Stimulated activated CD4-positive, alpha-beta T cell treated with anti-CD3 and anti-CD28 coated beads, Interleukin-15, amount 100 ng/mL, for 1 hour (primary cell): ENCODE measurements at places on chromosomes 3 and 15.

DNA sequence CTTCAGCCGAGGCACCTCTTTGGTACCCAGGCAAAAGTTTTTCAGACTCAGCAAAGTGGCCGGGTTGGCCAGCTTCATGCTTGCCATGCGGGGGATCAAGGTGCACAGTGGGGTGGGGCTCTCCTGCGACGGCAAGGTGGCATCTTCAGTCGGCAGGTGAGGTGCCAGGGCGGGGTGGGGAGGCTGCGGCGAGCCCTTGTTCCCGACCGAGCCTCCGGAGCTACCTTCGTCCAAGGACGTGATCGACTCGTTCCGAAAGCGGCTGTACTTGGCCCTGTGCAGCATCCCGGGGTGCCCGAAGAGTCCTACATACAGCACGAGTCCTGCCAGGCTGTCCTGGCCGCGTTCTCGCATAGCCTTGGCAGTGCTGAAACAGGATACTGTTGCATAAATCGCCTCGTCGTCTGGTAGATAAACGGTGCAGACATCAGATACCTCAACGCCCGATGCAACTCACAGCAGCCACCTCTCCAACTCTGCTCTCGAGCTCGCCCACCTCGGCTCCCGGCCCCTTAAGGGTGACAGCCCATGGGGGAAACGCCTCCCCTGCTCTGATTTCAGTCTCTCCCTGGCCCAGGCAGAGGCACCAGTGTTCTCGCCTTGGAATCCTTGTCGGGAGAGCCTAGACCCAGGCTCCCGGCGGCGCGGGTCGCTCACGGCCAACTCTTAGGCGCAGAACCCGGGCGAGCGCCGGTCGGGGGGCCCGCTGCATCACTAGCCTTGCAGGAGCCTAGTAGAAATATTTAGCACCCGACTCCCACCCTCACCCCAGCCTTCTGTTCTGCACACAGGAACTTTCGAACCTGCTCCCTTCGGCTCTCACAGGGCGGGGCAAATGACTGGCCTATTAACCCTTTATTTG is 826 bp downstream of the SHC4 start:
- no peak for DNase-seq

DNA sequence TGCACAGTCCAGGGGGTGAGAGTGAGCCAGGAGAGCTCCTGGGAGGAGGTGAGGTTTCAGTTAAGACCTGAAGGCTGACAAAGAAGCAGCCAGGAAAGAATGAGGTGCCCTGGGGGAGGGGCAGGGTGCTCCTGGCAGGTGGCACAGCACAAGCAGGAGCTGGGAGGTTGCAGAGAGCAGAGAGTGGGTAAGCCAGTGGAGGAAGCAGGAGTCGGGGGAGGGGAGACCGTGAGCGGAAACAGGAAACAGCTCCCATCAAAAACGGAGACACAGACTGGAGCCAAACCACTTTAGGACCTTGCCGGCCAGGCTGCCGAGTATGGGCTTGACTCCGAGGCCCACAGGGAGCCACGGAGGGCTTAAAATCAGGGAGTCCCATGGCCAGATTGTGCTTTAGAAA is 12.1 kb upstream of the FBLN2 start:
- no peak for DNase-seq

GRCh38 chr3:159852821-159853505 is 135.7 kb upstream of the IL12A start:
- DNase-seq, result no peak

DNA sequence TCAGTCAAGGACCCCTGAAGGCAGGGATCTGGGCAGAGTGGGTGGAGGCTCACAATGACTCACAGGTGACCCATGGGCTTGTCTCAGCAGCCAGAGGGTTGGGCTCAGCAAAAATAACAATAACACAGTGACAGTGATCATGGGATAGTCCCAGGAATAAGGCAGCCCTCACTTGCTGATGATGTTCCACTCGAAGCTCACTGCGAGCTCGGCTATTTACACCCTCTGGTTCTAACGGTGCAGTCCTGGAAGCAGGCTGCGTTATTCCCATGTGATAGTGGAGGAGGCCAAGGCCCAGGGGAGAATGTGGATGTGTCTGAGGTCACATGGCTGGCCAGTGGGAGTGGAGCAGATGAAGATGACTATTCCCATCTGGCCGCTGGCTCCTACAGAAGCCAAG is 16.2 kb downstream of the CCDC33 start:
- no peak for DNase-seq

- no peak for DNase-seq
These were observed 119.9 kb upstream of the ATP2B2 start for GRCh38 chr3:10625323-10625722.

DNA sequence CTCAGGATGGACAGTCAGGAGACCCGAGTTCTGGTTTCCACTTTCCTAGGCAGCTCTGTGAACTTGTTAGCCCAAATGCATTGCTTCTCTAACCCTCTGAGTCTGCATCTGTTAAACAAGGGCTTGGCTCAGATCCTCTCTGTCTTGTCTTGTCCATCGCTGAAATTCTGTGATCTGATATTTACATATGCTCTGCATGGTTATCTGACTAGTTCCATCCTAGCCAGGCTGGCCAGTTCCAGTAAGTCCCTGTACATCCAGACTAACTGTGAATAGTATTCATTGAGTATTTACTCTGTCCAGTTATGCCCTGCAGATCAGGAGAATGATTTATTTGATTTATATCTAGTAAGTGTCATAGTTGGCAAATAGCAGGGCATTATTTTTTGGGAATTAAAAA is 27.0 kb upstream of the SV2B start:
- DNase-seq, result no peak

GRCh38 chr15:87704276-87704675 is 552.3 kb downstream of the NTRK3 start:
- DNase-seq, result no peak

GRCh38 chr3:113091417-113091816 is 100.6 kb downstream of the GTPBP8 start:
- no peak for DNase-seq

GRCh38 chr3:188407158-188407880 is 253.4 kb downstream of the LPP start:
- no peak for DNase-seq

- no peak for DNase-seq
These were observed 63.6 kb upstream of the MEF2A start for GRCh38 chr15:99502182-99502581.

- no peak for DNase-seq
These were observed 54.5 kb downstream of the TMEM108 start for GRCh38 chr3:133092681-133093080.

DNA sequence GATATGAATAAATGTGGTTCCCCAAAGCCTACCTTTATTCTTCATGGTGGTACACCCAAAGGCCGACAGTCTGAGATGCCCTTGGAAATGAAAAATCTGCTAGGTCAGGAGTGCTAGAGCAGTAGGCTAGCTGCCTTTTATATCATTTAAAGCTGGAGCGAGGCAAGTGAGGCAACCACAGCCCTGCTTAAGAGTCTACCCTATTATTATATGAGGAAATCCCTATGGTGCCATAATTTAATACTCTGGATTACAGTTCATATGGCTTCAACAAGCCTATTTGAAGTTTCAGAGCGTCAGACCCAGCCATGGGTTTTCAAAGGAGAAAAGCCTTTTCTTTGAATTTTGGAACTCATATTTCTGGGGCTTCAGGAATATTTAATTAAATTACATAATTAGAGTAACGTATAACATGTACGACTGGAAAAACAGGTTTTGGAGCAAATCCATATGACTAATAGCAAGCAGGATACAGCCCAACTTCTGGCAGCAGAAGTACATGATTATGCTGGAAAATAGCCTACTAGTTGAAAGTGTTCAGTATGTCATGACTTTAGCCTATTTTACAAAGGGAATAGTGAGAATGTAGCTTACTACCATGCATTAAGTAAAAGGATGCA is 18.0 kb upstream of the SLTM start:
- DNase-seq, result no peak

GRCh38 chr3:52108302-52109232 is 45.7 kb downstream of the POC1A start:
- DNase-seq, result no peak

DNA sequence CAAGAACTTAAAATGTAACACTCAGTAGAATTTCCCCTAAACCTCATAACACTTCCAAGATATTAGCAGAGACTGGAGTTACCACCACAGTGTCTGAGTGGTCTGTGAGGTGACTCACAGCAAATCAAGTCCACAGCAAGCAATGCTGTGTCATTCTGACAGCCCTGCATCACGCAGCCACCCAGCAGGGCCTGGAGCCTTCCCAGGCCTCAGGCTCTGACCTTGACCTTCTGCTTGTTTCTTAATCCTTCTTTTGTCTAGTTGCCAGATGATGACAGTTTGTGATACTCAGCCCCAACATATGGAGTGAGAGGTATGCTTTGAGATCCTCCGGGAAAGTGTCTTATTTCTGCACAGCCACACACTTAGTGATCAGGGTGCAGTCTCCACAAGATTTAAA is 82.5 kb downstream of the TOP2B start:
- no peak for DNase-seq

GRCh38 chr3:159724627-159725026 is 264.0 kb upstream of the IL12A start:
- no peak for DNase-seq

- DNase-seq, result no peak
These were observed 144.5 kb downstream of the MBNL1 start for GRCh38 chr3:152413240-152413639.

GRCh38 chr3:81485444-81485865 is 276.0 kb downstream of the GBE1 start:
- DNase-seq, result no peak

GRCh38 chr3:152396867-152397266 is 128.1 kb downstream of the MBNL1 start:
- DNase-seq, result no peak

- no peak for DNase-seq
These were observed 550.4 kb upstream of the ARPP21 start for GRCh38 chr3:35088943-35089342.

- no peak for DNase-seq
These were observed 1.3 kb downstream of the PSMD2 start for GRCh38 chr3:184300378-184300720.

DNA sequence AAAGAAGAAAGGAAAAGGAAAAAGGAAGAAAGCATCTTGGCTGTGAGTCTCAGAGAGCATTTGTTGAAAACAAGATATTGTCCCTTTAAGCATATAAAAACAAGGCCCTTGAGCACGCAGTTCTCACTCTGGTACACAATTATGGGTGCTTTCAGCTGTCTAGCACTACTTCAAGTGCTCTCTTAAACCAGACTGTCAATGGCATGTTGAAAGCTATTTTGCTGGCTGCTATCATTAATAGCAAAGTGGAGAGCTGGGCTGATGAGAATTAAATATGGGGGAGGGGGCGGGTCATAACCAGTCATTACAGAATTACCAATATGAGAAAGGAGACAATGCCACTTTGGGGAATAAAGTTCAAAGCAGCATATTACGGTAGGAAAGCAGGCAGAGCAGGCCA is 9.3 kb downstream of the TLE3 start:
- no peak for DNase-seq

DNA sequence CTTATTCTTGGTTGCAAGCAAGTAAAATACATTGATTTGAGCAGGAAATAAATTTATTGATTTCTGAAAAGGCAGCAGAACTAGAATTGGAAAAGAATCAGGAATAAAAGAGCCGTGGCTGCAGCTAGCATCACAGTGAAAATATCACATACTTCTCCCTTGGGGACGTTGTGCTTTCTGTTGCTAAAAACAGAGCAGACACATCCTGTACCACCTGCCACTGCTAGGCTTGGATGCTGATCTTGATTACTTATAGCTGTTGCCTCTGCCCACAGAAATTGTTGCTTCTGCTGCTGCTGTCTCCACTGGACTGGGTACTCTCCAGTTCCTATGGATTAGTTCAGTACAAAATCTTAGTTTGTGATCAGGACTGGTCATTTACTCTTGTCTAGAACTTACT is 283.8 kb downstream of the C3orf38 start:
- no peak for DNase-seq

DNA sequence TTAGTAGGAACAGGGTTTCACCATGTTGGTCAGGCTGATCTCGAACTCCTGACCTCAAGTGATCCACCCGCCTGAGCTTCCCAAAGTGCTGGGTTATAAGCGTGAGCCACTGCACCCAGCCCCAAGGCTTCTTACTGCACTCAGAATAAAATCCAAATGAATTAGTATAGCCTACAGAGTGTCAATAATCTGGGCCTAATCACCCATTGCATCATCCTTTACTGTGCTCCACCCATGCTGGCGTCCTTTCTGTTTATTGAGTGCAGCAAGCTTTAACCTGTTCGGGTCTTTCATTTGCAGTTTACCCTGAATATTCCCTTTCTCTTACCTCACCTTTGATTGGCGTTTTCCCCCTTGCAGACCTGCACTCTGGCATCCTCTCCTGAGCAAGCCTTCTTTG is 77.7 kb downstream of the CEP63 start:
- no peak for DNase-seq

DNA sequence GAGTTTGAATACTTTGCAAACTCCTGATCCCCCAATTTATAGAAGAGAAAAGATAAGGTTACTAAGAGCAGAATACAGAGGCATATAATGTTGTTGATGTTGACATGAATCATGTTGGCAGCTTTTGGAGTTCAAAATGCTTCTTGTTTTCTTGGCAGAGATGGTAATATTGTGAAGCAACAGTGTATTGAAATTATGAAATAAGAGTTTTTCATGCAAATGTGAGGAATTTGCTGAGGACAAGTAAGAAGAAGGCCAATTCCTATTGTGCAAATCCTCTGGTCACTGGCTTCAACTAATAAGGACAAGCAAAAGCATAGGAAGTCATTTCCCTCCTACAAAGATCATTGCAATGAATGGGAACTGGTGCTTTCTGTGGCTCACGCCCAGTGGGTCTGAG is 126.9 kb upstream of the CHL1 start:
- DNase-seq, result no peak

GRCh38 chr3:100647657-100648056 is 38.3 kb downstream of the ADGRG7 start:
- no peak for DNase-seq

GRCh38 chr3:136942803-136943202 is 15.0 kb upstream of the IL20RB start:
- DNase-seq, result no peak

DNA sequence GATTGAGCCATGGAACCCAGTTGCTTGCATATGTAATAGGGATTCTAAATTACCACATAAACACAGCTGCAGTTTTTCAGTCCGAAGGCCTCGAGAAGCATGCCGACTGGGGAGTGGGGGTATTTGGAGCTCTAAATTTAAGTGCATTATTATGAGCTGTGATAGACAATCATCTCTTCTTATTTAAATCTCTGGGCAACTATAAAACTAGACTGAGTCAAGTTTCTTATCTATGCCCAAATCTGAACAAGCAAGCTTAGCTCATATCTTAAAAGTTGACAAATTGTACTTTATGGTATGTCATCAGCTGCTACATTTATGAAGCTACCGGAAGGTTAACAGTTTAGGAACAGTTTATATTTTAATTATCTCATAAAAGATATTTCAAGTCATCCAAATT is 19.5 kb upstream of the THRB start:
- no peak for DNase-seq
